ENCODE measurements at places on chromosomes 4 and X.

DNA sequence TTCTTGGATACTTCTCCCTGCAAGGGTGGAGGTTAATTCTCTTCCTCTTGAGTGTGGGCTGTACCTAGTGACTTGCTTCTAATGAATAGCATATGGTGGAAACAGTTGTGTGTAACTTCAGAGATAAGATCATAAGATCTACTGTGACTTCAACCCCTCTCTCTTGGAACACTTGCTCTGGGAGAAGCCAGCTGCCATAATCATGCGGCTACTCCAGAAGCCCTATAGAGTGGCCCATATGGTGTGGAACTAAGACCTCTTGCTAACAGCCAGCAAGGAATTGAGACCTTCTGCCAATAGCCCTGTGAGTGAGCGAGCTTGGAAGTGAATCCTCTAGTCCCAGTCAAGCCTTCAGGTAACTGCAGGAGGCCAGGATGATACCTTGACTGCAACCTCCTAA is 81.1 kb downstream of the RBMX2 start:
- peak; percentile 0 for DNase-seq

DNA sequence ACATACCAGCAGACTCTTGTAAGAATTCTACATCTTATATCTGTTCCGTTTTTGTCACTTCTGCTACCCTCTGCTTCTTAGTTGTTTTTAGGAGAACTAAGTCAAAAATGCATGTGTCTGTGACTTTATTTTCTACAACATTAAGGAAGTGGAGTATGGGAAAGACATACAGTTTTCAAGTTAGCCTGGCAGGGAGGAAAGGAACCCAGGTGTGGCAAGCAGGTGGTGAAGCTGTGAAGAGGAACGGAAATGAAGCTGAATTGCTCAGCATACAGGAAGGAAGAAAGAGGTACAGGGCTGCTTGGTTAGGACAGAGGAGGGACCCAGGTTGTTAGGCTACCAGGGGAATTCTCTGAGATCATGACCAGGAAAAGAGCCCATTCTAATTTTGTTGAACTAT is 9.4 kb downstream of the GPRIN3 start:
- DNase-seq: no peak

DNA sequence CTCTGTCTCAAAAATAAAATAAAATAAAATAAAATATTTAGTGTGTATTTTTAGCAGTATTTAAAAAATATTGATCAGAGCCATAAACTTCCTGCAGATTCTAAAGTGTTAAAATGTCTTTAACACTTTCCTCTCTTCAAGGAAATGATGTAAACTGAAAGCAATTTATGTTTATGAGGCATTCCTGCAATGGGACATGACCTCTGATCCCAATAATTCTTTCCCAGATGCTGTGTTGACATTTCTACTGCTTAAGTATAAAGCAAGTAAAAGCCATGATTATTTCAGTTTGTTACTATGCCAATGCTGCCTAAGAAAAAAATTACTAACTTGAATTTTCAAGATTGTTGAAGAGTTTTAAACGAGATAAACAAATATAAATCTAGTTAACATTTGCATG is 29.0 kb downstream of the COQ2 start:
- DNase-seq: peak; percentile 96

GRCh38 chr4:113901994-113902787 is 77.3 kb downstream of the ARSJ start:
- DNase-seq: no peak

GRCh38 chr4:88674979-88675378 is 22.6 kb downstream of the NAP1L5 start:
- peak; percentile 63 for DNase-seq

GRCh38 chrX:124010566-124010965 is 49.1 kb downstream of the STAG2 start:
- no peak for DNase-seq

DNA sequence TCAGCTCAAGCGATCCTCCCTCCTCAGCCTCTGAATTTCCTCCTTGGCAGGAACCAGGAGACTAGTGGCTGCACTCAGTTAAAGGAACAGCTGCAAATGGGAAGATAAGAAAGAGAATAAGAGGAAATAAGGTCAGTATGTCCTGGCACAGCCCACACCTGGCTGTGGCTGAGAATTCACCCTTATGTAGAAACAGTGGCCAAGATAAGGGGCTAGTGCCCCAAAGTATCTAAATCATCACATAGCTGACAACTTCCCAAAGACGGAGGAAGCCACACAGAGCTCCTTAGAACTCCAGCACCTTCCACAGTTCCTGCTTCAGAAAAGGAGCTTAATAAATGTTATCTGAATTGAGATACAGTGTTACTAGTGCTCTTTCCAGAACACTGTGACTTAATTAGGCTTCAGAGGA is 2.3 kb upstream of the CHIC2 start:
- DNase-seq: no peak

GRCh38 chr4:158996669-158997074 is 106.2 kb upstream of the RAPGEF2 start:
- DNase-seq: peak; percentile 98

GRCh38 chrX:31228909-31229308 is 157.1 kb upstream of the FTHL17 start:
- DNase-seq: no peak

GRCh38 chr4:19327364-19327763 is 924.3 kb upstream of the SLIT2 start:
- DNase-seq: peak; percentile 56

Data from EH (cell line).